ENCODE measurements at places on chromosomes 7 and 10.

- DNase-seq = no peak
These were observed 386.6 kb downstream of the SH2D4B start for GRCh38 chr10:80924063-80924952.

- peak; percentile 68 for DNase-seq
These were observed at the start of gene ITPRIP for GRCh38 chr10:104337985-104338735. Gene ITPRIP (minus strand): TSS chr10:104338465. CDS start chr10:104316051, 22,414 bp downstream.

DNA sequence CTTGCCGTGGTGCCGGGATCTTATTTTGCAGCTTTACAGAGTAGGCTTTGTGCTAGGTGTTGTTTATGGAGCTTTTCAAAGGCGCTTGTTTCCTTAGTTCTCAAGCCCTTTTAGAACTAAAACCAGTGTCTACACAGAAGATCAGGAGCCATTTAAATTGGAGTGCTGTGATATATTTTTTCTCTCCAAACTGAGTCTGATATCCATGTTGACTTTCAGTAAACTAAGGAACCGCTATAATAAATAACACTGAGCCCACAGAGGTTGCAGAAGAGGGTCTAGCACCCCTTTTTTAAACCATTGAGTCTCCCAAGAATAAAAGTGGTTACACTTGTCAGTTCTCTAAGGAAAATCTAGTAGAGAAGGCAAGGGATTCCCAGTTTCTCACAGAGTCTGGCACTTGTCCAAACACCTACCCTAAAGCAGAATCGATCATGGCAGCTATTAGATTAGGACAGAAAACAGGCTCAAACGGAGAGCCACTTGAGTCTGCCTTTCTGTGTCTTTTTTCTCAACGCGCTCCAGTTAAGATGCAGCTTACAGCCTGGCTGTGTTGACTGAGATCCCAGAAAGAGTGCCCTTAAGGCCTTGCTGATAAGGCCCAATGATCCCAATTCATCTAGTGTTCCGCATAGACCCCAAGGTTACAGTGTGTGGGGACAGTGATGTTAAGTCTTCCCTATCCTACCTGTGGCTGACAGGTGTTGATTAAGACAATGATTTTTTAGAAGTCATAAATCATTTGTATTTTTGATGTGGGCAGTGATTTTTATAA, 804 bp downstream of the TMEM106B start:
- DNase-seq = no peak

GRCh38 chr10:100717166-100717565, 28.2 kb upstream of the PAX2 start:
- DNase-seq = no peak

GRCh38 chr10:8416192-8416701, 361.8 kb downstream of the GATA3 start:
- DNase-seq = no peak

All from activated CD8-positive, alpha-beta memory T cell treated with anti-CD3 and anti-CD28 coated beads for 48 hours (primary cell).